ENCODE measurements at places on chromosomes 4 and X.

- DNase-seq = no peak
Measured at GRCh38 chr4:26884026-26884425, 23.4 kb downstream of the STIM2 start.

- DNase-seq = no peak
Measured at GRCh38 chr4:56463711-56464110, 3.7 kb upstream of the SRP72 start.

DNA sequence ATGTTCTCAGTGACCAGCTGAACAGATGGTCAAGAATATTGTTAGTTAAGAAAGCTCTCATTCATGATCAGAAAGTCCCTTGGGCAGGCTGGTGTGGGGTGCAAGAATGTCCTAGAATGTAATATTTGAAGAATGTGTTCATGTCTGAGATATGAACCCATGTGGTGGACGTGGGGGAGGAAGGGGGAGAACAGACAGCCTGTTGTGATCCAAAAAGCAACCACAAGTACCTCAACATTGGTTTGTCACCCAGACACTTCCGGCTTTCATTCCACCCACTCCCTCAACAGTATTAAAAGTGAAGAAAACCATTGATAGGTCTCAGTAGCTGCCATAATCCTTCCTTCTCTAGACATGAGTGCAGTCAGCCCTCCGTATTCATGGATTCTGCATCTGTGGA lies 82.2 kb downstream of the MAML3 start:
- peak; percentile 94 for DNase-seq

GRCh38 chr4:55920571-55920970 lies 28.2 kb upstream of the CEP135 start:
- peak; percentile 1 for DNase-seq

GRCh38 chrX:135543172-135543571 lies 22.7 kb downstream of the INTS6L start:
- DNase-seq = no peak
